ENCODE measurements at places on chromosomes 12 and 14. TPM values are rescaled to one million over a fixed set of nuclear protein-coding genes. Genes with fewer than 3 reads are reported as not detected.

DNA sequence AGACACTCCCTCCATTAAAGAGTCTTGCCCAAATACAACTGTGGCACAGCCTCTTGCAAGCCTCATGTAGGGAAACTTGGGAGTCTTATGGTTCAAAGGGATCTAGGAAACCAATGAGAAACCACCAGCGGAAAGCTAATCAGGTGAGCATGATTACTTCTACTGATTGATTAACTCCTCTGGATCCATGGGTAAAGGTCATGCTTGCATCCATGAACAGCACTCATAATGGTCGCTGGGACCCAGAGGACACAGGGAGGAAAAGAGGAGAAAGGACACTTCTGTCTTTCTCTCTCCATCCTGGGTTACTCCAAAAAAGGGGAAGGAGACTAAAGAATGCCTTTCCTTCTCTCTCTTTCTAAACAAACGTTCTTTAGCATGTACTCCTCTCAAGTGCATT lies 1397.2 kb downstream of the LRFN5 start:
- no peak for DNase-seq

DNA sequence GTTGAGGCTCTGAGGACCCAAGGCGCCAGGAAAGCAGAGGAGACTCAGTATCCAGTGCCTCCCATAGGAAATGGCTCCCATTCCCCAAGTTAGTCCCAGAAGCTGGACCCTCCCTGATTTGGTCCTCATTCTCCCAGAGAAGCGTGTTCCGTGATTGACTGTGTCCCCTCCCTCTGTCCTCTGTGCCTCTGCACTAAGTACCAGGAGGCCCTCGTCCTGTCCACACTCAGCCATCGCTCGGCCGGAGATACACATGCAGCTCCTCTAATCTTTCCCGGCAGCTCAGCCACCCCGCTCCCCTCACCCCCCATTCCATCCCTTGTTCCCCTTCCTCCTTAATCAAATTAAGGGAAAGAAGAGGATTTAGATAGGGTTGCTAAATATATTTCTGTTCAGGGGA lies 28.3 kb upstream of the ATP2A2 start:
- DNase-seq: no peak

GRCh38 chr14:25136811-25137210 lies 86.9 kb upstream of the STXBP6 start:
- no peak for DNase-seq

GRCh38 chr12:32809846-32810245 lies 54.1 kb upstream of the YARS2 start:
- DNase-seq: no peak

GRCh38 chr14:78970677-78971076 lies 800.5 kb downstream of the NRXN3 start:
- no peak for DNase-seq

DNA sequence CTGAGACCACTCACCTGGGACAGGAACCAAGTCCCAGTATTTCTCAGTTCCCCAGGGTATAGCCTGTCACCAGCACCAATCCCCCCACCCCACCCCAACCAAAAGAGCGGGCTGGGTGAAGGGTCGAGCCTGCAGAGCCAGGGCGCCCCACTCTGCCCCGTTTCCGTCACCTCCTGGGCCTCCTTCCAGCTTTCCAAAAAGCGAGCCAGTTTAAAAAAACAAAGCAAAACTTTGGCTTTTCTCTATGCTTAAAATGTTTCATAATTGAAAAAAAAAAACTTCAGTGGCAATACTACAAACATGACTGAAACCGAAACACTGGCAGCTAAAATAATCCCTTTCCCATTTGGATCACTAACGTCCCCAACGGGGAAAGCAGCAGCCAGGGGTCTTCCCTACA lies 7.5 kb downstream of the CAMKK2 start:
- DNase-seq: no peak

- no peak for DNase-seq
These were observed 124.1 kb downstream of the ESRRB start for GRCh38 chr14:76500011-76500410.

- DNase-seq: peak; percentile 63
These were observed at the start of gene LRP1 for GRCh38 chr12:57127726-57128518. TSS of gene LRP1 (plus strand) at chr12:57128483. CDS start at chr12:57128965, 482 bp downstream.

DNA sequence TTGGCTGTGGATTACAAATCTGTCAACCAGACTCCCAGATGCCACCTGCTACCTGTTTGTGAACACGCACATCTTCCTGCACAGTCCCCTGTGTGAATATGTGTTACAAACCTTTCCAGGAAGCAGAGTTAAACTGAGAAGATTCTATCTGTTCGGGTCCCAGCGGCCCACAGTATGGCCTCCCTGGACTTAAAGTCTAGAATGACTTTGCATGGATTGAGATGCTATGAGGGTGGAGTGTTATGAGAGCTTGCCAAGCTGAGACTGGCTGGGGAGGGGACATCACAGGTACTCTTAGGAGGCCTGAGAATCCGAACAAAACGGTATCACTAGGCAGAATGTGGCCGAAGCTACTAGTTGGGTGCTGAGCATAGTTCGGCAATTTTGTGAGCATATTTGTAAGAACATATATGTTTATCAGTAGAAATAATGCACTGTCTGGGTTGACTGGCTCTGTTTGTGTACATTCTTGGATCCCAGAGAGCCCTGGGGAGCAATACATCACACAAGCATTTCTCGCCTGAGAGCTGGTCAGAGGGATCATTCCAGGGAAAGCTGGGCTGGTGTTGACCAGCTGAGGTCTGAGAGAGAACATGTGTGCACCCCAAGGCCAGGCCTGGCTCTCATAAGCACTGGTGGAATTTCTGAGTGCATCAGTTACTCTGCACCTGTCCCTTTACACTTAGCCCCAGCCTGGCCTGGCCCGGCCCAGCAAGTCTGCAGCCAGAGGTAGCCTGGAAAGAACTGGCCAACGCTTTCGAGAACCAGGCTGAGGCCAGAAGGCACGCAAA lies 29.8 kb upstream of the LTBP2 start:
- DNase-seq: no peak

DNA sequence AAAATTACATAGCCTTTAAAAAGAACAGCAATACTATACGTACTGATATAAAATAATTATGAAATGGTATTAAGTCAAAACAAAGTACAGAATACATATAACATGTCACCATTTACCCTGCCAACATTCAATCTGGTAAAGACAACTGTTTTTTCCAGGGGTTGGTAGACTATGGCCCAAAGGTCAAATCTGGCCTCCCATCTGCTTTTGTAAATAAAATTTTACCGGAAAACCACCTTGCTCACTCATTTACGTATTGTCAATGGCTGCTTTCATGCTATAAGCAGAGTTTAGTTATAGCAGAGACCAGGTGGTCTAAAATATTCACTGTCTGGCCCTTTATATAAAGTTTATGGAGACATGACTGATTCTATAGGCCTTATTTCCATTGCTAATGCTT lies 14.0 kb downstream of the CEP290 start:
- no peak for DNase-seq

DNA sequence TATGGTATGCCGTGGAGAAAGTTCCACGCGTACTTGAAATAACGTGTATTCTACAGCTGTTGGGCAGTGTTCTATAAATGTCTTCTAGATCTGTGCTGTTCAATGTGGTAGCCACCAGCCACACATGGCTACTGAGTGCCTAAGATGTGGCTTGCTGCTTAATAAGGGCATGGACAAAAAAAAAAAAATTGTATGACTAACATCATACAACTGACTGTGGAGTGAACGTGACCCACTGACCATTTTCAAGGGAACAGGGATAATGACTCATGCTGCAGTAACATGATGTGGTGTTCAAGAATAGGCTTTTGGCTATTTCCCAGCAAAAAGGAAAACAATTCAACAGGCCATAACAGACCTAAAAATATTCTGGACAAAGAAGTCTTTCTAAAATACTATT lies 13.0 kb downstream of the ATG14 start:
- no peak for DNase-seq

- no peak for DNase-seq
These were observed 20.1 kb downstream of the DENND5B start for GRCh38 chr12:31570880-31571279.

Gene FOXN4
- not detected for total RNA-seq

Gene SLCO1B3
- total RNA-seq: not detected

Gene PPP4R4
- total RNA-seq: 1.2 TPM

Gene KLRC4
- not detected for total RNA-seq

Gene LACRT
- not detected for total RNA-seq
